Fibroblast of lung (primary cell): ENCODE measurements at places on chromosomes 3 and 15. TPM values are rescaled to one million over a fixed set of nuclear protein-coding genes. Genes with fewer than 3 reads are reported as not detected.
A peak's percentile ranks its signal among the peaks of the same experiment; 100 is the strongest.

- peak; percentile 98 for DNase-seq
Observed at GRCh38 chr3:42683875-42684598, 1.3 kb upstream of the KLHL40 start.

Gene ACSBG1
- polyA plus RNA-seq: not detected in 2 replicates

DNA sequence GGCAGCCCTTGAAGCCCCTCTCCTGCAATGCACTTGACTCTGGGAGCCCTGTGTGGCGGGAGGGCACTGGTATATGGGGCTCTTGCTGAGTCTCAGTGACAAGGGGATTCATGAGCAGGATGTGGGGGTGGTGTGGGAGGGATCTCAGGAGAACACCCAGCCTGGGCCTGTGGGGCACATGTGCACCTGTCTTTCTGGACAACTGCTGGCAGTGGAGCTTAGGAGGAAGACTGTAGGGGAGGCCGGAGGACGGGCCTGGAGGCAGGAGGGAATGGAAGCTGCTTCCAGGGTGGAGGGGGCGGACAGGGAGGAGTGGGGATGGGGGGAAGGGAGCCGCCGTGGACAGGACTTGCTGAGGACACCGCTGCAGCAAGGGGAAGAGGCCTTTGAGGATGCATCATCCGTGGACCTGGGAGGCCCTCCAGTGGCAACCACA, 10.8 kb upstream of the SNRPA1 start:
- no peak for DNase-seq

- DNase-seq: no peak
Observed at GRCh38 chr3:183360971-183361624, 67.3 kb downstream of the MCF2L2 start.

- DNase-seq: no peak
Observed at GRCh38 chr15:65071381-65071811, 3.6 kb upstream of the RASL12 start.

- DNase-seq: peak; percentile 44
Observed at GRCh38 chr15:56342653-56343052, 22.6 kb upstream of the TEX9 start.

Gene AP3B2
- polyA plus RNA-seq: 0.09 TPM in 2 replicates

DNA sequence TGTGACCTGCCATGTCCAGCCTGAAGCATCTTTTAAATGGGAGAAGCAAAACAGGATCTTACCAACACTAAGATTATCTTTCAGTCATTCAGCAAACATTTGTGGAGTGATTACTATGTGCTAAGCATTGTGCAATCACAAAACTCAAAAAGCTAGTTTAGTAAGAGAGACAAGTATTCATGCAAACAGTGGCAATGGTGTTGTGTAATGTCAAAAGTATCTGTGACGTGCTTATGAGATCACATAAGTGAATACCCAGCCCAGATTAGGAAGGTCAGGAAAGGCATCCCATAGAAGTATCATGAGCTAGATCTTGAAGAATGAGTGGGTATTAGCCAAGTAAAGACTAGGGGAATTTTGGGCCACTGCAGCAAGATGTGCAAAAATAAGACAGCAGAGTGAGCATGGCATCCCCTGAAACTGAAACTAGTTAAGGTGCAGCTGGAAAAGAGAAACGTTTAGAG, 32.1 kb downstream of the SEC62 start:
- peak; percentile 81 for DNase-seq

DNA sequence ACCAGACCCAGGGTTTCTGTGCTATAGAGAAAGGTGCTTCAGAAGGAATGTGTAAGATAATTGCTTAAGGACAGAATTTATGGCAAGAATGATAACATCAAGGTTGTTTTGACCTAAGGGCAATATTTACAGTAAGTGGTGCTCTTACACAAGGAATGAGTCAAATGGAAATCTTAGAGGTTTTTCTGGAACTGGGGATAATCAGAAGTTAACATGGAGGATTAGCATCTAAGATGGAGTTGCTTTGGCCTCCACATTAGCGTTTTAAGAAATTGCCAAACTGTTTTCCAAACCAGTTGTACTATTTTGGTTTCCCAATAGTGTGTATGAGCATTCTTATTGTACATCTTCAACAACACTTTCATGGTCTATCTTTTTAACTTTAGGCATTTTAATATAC, 3.1 kb downstream of the WDR93 start:
- no peak for DNase-seq
